Neural progenitor cell (in vitro differentiated cells): ENCODE measurements at places on chromosomes 13 and 19. TPM values are rescaled to one million over a fixed set of nuclear protein-coding genes. Genes with fewer than 3 reads are reported as not detected.

GRCh38 chr19:11989112-11989456, 24.2 kb downstream of the ZNF763 start:
- peaks cover 10% of the 10 kb centered on the region for H3K36me3 ChIP-seq
- H3K27ac ChIP-seq = no peak overlapping the region
- no peak for DNase-seq

DNA sequence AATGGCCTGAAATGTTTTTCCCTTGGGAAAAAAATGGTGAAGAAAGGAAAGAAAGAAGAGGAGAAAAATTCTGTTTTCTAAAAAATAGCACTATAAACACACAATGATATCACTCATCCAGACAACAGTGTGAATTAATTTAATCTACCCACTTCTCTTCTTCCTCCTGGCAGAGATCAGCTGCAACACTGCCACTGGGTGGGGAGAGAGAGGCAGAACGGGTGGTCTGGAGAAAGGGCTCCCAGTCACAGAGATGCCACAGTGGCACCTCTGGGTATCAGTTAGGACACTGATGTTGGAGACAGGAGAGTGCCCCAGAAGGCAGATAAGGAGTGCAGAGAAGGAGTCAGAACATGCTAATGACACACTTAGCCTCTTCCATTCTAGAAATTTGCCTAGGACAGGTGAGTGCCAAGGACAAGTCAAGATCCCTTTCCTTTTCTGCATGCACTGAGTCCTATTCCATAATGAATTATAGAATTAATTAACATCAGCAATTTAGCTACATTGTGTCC, 168.6 kb downstream of the SUCLA2 start:
- peaks cover 17% of the 10 kb centered on the region for H3K4me1 ChIP-seq
- no peaks in the 10 kb centered on the region for H3K36me3 ChIP-seq
- DNase-seq = no peak
- no peaks in the 10 kb centered on the region for H3K27me3 ChIP-seq

DNA sequence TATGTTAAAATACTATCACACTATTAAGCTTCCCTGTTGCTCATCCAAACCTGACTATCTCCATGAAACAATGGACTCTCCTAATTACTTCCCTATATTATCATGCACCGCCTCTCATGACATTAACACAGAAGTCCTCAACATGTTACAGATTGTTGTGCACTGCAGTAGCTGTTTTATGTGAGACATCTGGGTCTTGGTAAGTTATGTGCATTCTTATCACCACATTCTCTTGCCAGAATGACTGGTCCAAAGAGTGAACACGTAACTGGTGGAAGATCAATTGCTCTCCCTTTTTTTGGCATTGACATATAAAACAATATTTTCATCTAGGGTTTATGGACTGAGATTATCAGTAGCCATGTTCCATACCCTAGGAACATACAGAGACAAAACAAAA, 59.4 kb downstream of the POSTN start:
- no peaks in the 10 kb centered on the region for H3K4me1 ChIP-seq
- H3K4me3 ChIP-seq = no peak overlapping the region
- no peak overlapping the region for H3K27ac ChIP-seq
- H3K27me3 ChIP-seq = no peaks in the 10 kb centered on the region

DNA sequence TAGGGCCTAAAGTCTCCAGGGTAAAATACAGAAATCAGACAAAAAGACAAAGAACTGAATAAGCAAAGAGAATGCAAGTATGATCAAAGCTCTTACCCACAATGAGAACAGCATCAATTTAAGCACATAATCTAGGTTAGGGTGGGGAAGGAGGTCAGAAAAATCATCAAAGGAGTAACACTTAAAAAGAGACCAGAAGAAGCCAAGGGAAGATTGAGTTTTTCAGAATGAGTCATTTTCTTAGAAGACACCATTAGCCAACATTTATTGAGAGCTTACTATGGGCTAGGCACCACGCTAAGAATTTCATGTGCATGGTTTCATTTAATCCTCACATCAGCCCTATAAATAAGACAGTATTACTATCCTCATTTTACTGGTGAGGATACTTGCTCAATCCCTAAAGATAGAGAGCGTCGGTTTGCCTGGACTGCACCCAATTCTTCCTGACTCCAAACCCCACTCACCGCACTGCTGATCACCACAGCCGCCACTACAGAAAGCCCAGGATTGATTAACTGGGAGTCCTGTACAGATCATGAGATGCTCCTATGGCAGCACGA, 1.7 kb upstream of the SHISA2 start:
- no peak overlapping the region for H3K27ac ChIP-seq
- no peak overlapping the region for H3K4me3 ChIP-seq
- peaks cover 6% of the 10 kb centered on the region for H3K4me1 ChIP-seq

DNA sequence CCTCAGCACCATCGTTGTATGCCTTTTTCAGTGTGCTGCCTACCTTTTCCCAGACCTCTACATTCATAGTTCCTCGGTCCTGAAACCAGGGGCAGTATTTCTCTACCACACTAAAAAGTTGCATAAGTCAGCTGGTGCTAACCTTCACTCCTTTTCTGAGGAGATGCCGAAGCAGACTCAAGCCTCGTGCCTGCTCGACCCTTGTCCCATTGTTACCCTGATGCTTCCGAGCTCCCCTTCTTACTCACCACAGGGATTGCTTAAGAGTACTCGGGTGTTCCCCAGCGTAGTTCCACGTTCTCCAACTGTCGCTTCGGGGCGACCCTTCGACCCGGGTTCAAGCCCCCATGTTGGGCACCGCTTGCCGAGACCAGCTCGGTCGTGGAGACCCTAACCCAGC, 19.0 kb upstream of the IL17D start:
- no peak overlapping the region for H3K27ac ChIP-seq
- no peaks in the 10 kb centered on the region for H3K27me3 ChIP-seq
- no peak for DNase-seq
- no peak overlapping the region for H3K4me3 ChIP-seq
- peaks cover 40% of the 10 kb centered on the region for H3K4me1 ChIP-seq

GRCh38 chr13:97140611-97141010, 81.5 kb upstream of the MBNL2 start:
- H3K4me1 ChIP-seq = no peaks in the 10 kb centered on the region
- H3K4me3 ChIP-seq = no peak overlapping the region
- H3K27me3 ChIP-seq = peaks cover 9% of the 10 kb centered on the region
- H3K36me3 ChIP-seq = no peaks in the 10 kb centered on the region

VSIG10L gene
- 2.7 and 6.0 TPM in 2 replicates for total RNA-seq

XPO4 gene
- total RNA-seq = 32.4 and 44.9 TPM in 2 replicates

GRCh38 chr19:47651691-47652090, 42.8 kb downstream of the BICRA start:
- H3K36me3 ChIP-seq = no peaks in the 10 kb centered on the region
- no peaks in the 10 kb centered on the region for H3K27me3 ChIP-seq
- no peak overlapping the region for H3K27ac ChIP-seq

- H3K4me3 ChIP-seq = no peak overlapping the region
- H3K27me3 ChIP-seq = no peaks in the 10 kb centered on the region
- H3K27ac ChIP-seq = no peak overlapping the region
- H3K4me1 ChIP-seq = peaks cover 26% of the 10 kb centered on the region
Measured at GRCh38 chr13:101332583-101332982, 83.7 kb downstream of the NALCN start.

- peak overlapping the region; percentile 99 for H3K4me3 ChIP-seq
- peaks cover 25% of the 10 kb centered on the region for H3K4me1 ChIP-seq
- H3K27me3 ChIP-seq = no peaks in the 10 kb centered on the region
- H3K36me3 ChIP-seq = no peaks in the 10 kb centered on the region
- DNase-seq = peak; percentile 73
Measured at GRCh38 chr19:40799558-40800338, 757 bp downstream of the EGLN2 start.

ZNF556 gene
- total RNA-seq = 0.25 TPM in 1 of 2 replicates, not detected in the other
